ENCODE measurements at places on chromosomes 3 and 15.

DNA sequence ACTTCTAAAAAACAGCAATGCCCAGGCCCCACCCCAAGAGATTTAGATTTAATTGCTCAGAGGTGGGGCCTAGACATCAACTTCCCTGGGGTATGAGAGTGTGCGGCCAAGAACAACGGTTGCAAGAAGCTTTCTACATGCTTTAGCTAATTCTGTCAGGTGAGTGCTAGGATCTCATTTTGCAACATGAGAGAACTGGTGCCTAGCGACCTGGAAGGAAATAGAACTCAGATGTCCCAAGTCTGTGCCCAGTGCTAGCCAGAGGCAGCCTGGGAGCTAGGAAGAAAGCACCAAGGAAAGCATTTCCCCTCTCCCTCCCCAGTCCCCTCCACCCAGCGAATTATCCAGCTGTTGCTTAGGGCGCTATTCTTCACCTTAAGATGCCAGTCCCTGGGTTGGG lies 22.9 kb upstream of the HRH1 start:
- no peak for DNase-seq

DNA sequence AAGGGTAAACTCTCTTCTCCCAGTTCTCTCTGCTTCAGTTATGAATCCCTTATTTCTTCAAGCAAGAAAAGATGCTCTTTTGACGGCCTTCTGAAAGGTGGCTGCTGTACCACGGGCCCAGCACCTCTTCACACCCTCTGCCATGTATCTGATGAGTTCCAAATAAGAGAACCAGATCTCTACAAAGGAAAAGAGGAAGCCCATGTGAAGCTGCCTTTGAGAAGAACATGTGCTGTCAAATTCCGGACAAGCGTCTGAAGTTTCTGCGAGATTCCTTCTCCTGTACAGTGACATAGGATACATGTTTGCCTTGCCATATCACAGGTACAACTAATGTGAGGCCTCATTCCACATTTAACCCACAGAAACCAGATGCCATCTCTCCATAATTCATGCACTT lies 59.2 kb downstream of the SH3BP5 start:
- no peak for DNase-seq

DNA sequence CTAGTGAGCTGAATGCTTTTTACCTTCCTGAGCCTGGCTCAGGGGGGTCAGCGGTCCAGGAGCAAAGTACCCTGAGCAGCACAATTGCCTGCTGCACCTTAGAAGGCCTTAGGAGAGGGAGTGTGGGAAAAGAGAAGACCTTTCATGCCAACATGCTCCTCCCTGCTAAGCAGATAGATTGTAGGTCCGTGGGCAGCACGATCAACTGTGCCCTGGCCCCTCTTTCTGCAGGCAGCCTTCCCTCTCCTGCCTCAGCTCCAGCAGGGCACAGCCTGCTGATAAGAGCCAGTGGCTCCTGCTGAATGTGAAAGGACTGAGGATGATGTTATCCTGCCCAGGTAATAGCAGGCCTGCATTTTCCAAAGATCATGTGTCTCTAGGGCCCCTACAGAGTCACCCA lies 4.1 kb downstream of the CORO2B start:
- no peak for DNase-seq

- DNase-seq: no peak
Measured at GRCh38 chr3:45759851-45760250, 36.5 kb downstream of the SLC6A20 start.

DNA sequence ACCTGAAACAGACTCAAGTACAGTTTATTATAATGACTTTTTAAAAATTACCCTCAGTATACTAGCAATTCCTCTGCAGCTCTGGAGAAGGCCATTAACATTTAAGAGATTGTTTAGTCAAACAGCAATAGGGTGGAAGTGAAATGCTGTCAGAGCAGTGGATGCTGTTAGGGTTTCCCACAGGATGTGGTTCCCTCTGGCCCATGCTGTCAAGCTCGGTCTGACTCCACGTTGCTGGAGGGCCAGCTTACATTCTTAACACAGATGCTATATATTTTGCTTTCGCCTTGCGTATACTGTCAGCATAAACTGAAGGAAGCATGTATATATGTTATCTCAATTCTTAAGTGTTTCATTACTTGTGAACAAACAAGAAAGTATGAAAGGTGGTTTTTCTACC lies 231.1 kb upstream of the COL8A1 start:
- DNase-seq: no peak

- no peak for DNase-seq
Measured at GRCh38 chr3:194715022-194715800, 29.5 kb downstream of the FAM43A start.

DNA sequence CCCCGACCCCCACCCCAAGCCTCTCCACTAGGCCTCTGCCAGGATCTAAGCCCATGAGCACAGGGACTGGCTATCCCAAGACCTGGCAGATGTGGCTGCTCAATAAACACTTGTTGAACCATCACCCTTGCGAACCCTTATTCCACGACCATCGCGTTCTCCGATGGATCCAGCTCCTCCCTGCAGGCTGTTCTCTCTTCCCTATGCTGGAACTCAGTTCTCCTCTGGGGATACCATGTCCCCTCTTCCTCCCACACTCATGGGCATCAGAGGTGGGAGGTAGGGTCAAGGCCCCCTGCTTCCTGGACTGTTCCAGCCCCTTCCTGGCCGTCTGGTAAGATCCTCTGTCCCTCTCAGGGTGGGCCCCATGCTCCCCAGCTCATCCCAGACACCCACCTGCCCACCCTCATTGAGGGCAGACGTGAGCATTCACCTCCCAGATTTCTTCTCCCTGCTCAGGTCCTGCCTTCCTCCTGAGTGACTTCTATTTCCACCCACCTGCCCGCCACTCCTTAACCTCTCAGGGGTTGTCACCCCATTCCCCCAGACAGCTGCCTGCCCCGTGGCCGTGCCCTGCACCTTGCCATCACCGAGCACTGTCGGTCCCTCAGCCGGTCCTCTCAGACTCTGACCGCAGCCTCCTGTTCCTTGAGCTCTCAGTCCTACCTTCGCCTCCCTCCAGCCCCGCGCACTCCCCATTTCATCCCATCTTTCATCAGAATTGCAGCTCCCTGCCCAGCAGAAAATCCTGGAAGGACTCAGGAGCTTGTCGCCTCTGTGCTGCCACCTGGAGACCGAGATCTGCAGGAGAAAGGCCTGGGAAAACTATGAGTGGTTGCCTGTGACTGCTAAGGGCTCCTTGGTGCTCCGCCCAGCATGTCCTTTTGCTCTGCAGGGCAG lies 42.0 kb downstream of the PML start:
- DNase-seq: peak; percentile 50

- no peak for DNase-seq
Measured at GRCh38 chr15:92452143-92452542, 58.5 kb downstream of the ST8SIA2 start.

- DNase-seq: no peak
Measured at GRCh38 chr3:15616053-15616452, 14.5 kb downstream of the BTD start.

DNA sequence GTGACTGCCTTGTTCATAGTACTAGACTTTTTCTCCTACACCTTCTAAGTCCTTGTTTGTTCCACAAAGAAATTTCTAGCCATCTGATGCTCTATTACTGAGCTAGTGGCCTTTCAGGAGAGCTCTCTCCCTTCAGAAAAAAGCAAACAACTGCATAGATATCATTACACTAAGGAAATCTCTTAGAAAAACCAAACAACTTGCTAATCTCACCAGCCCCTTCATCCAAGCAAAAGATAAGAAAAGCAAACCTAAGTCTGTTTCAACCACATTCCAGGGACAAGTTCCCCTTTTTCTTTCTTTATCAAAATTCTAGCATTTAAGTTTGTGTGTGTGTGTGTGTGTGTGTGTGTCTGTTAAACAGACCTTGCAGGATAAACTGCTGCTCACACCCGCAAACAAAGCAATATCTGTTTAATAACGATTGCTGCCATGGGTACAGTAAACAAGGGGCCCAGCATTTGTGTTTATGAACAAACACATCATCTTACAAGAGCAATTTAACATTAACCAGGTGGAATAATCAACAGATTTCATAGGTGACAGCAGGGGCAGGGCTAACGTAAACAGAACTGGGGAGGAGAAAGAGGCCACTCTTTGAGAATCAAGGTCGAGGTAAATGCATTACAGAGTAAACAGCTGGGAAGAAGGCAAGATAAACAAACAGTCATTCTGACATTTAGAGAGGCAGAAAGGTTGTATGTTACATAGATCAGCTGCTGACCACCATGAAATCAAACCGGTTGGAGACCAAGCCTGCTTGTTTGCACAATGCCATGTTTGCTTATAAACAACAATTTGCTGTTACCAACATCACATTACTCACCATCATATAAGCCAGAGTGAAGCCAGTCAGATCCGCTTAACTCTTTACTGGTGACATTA lies 375.1 kb downstream of the FOXP1 start:
- peak; percentile 51 for DNase-seq
